ENCODE measurements at places on chromosomes 16 and 17. TPM values are rescaled to one million over a fixed set of nuclear protein-coding genes. Genes with fewer than 3 reads are reported as not detected.

- no peak for DNase-seq
- no peak overlapping the region for H3K27ac ChIP-seq
- H3K4me3 ChIP-seq = peak overlapping the region; percentile 96
- peaks cover 41% of the 10 kb centered on the region for H3K36me3 ChIP-seq
Measured at GRCh38 chr17:50373705-50374104, 676 bp downstream of the EME1 start.

DNA sequence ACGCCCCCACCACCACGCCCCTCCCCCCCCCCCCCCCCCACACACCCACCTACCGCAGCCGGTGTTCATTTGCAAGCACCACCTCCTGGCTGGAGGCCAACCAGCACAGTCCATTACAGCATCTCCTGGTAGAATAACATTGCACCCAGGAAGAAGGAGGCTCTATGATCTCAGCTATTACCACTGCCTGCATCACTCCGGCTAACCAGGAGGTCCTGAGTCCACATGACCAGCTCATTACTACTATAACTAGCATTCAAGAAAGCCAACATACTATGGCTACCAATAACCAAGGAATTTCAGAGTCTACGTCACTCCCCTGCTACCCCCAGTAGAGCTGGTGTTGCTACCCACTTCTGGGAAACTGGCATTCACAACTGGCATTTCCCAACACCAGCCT lies 81.1 kb upstream of the ALOX12 start:
- no peaks in the 10 kb centered on the region for H3K4me1 ChIP-seq
- H3K27me3 ChIP-seq = peaks cover 87% of the 10 kb centered on the region
- H3K4me3 ChIP-seq = no peak overlapping the region
- DNase-seq = no peak
- no peak overlapping the region for H3K27ac ChIP-seq

- H3K4me3 ChIP-seq = no peak overlapping the region
- H3K27ac ChIP-seq = no peak overlapping the region
- peaks cover 11% of the 10 kb centered on the region for H3K4me1 ChIP-seq
- H3K36me3 ChIP-seq = no peaks in the 10 kb centered on the region
- H3K27me3 ChIP-seq = peaks cover 23% of the 10 kb centered on the region
- peak; percentile 23 for DNase-seq
Measured at GRCh38 chr17:72137161-72137560, 16.3 kb downstream of the SOX9 start.

The ASPHD1 gene
- total RNA-seq = 8.7 TPM

The FBXO39 gene
- total RNA-seq = 0.16 TPM

The KRTAP3-3 gene
- total RNA-seq = not detected

Data from endodermal cell (in vitro differentiated cells).